NCI-H1930 (cell line): ENCODE measurements at places on chromosomes 5 and 9.

GRCh38 chr9:71210326-71210725, 88.9 kb upstream of the TRPM3 start:
- DNase-seq, result no peak

GRCh38 chr9:106966481-106966880, 103.5 kb downstream of the ZNF462 start:
- no peak for DNase-seq

DNA sequence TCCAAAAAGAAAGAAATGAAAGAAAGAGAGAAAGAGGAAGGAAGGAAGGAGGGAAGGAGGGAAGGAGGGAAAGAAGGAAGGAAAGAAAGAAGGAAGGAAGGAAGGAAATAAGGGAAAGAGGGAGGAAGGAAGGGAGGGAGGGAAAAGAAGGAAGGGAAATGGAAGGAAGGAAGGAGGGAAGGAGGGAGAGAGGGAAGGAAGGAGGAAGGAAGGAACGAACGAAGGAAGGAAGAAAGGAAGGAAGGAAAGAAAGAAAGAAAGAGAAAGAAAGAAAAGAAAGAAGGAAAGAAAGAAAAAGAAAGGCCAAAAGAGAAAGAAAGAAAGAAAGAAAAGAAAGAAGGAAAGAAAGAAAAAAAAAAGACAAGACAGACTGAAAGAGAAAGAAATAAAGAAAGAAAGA, 263.9 kb upstream of the ATP10B start:
- no peak for DNase-seq

- DNase-seq, result no peak
Observed at GRCh38 chr9:106528158-106528557, 334.8 kb upstream of the ZNF462 start.

DNA sequence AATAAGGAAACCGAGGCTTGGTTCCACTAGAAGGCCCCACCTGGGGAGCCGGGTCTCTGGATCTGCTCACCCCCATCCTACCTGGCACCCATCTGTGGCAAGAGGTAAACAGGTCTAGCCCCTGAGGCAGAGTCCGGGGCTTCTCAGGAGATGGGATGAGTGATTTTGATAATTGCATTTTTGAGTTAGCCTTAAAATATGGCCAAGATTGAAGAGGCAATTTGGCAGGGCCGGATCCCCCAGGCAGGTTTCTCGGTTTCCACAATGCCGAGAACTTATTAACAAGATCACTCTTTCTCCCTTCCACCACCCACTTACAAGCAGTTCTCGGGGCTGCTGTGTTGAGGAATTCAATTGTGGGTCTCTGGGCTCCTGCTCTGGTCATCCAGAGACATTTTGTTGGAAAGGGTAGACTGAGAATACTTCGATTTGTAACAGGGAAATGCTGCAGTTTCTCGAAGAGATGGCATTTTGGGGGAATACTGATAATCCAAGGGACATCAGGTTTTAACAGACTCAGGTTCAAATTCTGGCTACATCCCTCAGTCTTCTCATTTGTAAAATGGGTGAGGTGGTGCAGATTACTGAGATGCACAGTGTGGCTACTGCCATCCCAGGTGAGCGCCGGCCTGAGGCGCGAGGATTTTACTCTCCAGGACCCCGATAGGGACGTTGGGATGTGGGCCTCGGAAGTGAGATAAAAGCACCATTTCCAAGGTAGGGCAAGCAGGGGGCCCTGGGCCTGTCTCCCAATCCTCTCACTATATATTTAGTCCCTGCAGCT, 194.2 kb downstream of the CDK5RAP2 start:
- no peak for DNase-seq

DNA sequence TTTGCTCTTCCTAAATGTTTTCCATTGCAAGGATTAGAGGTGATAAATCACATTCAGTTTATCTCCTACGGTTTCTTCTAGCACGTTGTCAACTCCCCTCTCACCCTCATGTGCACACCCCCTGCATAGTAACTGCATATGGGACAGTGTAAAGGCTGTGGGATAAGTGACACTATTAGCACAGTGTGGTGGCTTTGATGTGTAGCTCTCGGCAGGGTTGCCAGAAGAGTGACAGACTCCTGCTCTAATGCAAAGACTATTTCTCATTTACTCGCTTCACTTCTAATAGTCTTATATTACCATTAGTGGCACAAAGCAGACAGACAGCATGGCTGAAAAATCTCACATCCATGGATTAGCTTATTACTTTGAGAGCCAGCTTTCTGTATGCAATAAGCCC, 454.6 kb downstream of the CETN3 start:
- no peak for DNase-seq

DNA sequence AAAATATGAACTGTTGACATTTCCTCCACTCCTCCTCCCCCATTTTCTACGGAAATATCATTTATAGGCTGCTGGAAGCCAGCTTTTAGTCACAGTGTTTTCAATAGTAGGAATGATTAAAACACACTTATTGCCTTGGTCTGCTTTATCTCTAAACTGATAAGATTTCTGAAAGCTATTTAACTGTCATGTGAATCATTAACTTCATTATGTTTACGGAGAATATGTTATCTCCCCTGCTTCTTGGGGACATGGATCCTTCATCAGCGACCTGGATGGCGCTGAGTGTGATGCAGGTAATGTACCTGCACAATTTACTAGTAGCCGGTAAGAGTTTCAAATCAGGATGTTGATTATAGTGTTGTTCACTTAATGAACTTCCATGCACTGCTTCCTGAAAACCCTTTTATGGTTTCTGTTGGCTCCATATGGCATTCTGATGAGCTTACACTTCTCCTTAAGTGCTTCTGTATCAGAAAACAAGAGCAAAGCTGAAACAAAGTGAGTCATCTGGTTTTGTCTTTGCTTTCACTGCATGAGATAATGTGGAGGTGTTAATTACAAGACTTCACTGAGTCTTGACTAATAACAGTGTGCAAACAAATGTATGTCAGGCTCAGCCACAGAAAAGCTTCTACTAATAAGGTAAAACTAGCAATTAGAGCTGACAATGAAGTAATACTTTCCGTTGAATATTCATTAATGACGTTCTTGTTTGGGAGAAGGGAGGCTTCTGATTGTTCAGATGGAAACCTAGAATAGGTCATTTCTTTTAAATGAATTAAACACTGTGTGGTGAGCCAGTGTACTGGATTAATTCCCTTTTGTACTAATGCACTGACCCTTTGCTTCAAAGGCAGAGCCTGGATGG, 162.4 kb upstream of the ZNF608 start:
- DNase-seq, result no peak

DNA sequence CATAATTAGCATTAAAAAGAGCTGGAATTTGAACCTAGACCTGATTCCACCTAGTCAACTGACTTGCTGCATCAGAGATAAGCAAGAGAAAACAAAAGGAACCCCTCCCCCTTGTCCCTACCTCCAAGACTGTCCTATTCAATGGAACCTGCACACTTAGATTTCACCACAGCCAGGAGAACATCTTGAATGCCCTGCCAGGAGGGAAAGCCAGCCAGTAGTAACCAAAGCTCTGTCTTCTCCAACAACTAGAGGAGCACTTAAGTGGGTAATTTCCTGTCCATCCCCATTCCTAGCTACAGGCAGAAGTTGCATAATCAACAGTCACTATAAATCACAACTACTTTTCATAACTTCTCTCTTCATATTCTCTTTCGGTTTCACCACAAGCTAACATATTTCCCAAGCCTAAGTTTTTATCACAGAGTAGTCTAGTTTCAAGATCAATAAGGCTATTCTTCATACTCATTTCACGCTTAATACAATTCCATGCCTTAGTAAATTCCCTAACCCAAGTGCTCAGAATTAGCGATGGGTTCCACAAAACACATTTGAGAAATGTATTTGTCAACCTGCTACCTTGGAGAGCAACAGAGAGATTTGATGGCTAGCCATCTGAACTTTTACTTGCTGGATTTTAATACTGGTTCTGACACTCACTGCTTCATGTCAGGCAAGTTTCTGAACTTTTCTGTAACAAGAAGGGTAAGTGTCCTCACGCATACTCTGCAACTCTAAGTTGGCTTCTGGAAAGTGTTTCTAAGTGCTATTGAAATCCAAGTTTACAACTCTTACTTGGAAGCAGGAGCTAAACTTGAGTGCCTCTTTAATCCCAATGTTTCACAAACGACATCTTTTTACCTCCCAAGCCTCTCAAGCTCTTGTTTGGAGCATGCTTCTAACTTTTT, 2.0 kb downstream of the DENND1A start:
- DNase-seq, result no peak

GRCh38 chr9:21782205-21782604, 20.2 kb upstream of the MTAP start:
- DNase-seq, result no peak

GRCh38 chr9:119967867-119968535, 598.8 kb upstream of the BRINP1 start:
- DNase-seq, result no peak

DNA sequence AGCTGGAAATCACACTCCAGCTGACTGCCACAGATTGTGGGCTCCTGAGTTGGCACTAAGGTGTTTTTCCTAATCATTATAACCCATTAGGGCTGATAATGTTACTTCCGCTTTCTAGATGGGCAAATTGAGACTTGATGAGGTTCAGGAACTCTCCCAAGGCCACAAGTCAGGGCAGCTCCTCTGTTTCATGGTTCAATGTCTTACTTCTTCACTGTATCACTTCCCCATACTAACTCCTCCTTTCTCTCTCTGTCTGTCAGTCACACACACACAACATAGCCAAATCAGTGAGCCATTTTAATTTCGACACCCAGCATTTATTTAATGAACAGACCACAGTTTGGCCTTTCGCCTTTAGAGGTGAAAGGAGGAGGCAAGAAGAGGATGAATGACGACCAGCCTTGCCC, 17.8 kb upstream of the TRAF1 start:
- no peak for DNase-seq

- no peak for DNase-seq
Observed at GRCh38 chr5:74392711-74393351, 247.7 kb downstream of the ENC1 start.

DNA sequence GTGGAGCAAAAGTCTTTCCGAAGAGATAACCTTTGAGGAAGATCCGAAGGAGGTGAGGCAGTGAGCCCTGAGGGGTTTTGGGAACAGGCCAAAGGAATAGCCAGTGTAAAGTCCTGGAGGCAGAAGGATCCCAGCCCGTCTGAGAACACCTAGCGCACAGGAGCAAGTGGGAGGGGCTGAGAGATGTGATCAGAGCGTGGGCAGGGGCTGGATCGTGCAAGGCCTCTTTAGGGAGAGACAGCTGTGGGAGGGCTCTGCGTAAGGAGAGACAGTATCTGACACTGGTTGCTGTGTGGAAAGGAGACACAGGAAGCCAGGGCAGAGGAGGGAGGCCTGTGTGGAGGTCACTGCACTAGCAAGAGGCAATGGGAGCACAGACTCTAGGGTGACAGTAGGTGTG, 68.2 kb downstream of the BARX1 start:
- no peak for DNase-seq

- DNase-seq, result no peak
Observed at GRCh38 chr9:686321-686813, 155.1 kb upstream of the DMRT1 start.

GRCh38 chr5:170430866-170431437, 41.8 kb upstream of the KCNMB1 start:
- no peak for DNase-seq

GRCh38 chr5:96481009-96481786, 48.1 kb upstream of the PCSK1 start:
- DNase-seq, result no peak

DNA sequence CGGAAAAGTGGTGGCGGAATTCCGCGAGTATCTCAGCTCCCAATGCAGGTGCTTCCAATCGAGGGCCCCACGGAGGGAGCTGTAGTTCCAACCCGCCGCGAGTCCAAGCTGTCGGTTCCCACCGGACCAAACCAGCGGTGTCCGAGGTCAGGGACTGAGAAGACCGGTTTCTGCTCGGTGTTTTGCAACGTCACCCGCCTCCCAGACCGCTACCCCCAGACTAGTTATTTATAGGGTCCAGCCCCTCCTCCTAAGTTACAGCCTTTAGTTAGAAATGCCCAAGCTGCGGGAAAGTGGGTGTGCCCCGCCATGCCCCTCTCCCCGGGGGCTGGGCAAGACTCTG, 677 bp upstream of the MYORG start:
- no peak for DNase-seq

DNA sequence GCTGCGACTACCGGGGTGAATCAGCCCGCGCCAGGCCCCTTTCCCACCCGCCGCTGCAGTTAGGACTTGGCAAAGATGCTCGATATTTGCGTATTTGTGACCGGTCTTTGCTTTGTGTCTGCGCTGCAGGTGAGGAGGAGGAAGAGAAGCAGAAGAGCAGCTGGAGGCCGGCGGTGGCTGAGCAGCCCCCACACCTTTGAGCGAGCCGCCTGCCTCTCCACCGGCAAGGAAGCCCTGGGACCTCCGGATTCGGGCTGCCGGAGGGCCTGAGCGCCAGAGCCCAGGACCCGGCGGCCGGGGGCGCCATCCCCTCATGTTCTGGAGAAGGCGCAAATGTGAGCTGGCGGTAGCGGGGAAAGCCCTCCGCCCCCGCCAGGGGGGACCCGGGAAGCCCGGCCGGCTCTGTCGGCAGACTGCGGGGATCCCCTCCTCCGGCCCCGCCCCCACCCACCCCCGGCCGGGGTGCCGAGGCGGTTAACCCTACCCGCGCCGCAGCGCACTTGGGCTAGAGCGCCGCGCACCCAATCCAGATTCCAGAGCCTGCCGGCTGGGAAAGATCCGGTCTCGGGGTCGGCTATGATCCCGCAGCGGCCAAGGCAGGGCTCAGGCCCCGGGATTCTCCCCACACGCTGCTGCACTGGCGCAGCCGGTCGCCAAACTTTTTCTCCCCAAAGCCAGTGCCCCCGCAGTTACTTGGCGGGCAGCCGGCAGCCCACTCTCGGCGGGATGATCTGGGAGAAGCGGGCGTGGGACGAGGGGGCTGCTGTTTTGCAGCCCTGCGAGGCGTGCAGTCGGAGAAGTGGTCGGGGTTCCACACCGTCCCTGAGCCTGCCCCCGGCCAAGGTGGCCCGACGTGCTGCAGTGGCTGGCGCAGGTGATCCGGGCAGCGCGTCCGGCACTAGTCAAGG, 800 bp upstream of the KCNN2 start:
- peak; percentile 48 for DNase-seq

DNA sequence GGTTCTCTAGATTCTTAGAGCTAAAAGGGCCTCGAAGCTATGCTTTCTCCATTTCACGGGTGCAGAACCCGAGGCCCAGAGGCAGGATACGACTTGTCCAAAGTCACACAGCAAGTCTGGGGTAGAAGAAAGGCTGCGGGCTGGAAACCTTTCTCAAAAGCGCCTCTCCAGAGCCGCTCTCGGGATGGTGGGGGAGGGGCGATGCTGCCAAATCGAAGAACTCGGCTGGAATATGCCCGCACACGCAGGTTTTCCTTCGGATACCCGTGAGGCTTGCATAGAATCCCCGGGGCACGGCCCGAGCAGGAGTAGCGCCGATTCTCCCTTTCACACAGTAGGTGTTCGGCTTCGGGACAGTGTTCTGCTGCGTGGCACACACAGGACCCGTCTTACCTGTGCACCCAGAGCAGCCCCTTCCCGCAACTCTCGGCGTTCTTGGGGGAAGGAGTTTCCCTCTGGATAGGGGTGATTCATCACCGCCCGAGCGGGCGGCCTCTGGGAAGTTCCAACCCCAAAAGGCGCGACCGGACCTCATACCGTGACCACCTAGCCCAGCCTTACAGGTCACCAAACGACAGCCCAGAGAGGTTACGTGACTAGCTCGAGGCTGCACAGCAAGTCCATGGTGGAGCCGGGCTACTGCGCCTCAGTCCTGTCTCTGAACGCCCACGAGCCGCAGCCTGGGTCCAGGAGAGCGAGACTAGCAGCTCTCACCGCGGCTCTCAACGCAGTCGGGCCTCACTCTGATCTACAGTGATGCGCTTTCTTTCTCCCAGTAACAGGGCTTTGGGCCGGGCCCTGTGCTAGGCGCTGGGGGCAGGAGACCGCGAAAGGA, 4.1 kb downstream of the PAX5 start:
- no peak for DNase-seq

GRCh38 chr9:23611869-23612268, 214.2 kb downstream of the ELAVL2 start:
- DNase-seq, result no peak
